Neural cell (in vitro differentiated cells): ENCODE measurements at places on chromosomes 12 and 14. TPM values are rescaled to one million over a fixed set of nuclear protein-coding genes. Genes with fewer than 3 reads are reported as not detected.

Gene AKAP5
- polyA plus RNA-seq, result 1.8 and 2.6 TPM in 2 replicates

Gene NRXN3
- polyA plus RNA-seq, result 110 and 114 TPM in 2 replicates

Gene TMEM30B
- polyA plus RNA-seq, result 0.28 TPM in 1 of 2 replicates, not detected in the other

Gene PRH2
- not detected in 2 replicates for polyA plus RNA-seq

Gene GDF3
- polyA plus RNA-seq, result not detected in 2 replicates

Gene KCNK10
- polyA plus RNA-seq, result 6.9 and 7.0 TPM in 2 replicates

Gene ITPK1
- polyA plus RNA-seq, result 65.0 and 70.9 TPM in 2 replicates

Gene EIF2S3B
- polyA plus RNA-seq, result 2.1 and 3.6 TPM in 2 replicates

Gene BCL2L14
- not detected in 2 replicates for polyA plus RNA-seq

Gene EID3
- 0.37 TPM in 1 of 2 replicates, not detected in the other for polyA plus RNA-seq

Gene KLHDC2
- 290 and 305 TPM in 2 replicates for polyA plus RNA-seq

Gene LRP1-AS
- polyA plus RNA-seq, result not detected in 2 replicates

Gene PIGH
- 75.1 and 91.8 TPM in 2 replicates for polyA plus RNA-seq

Gene DLGAP5
- 1.9 and 2.0 TPM in 2 replicates for polyA plus RNA-seq

Gene PCED1B
- not detected in 2 replicates for polyA plus RNA-seq

Gene GNG2
- 503 and 515 TPM in 2 replicates for polyA plus RNA-seq
